NT2/D1 (cell line): ENCODE measurements at places on chromosomes 6 and 20.

GRCh38 chr6:166420351-166420750 lies 37.6 kb upstream of the MPC1 start:
- DNase-seq, result no peak

- DNase-seq, result no peak
Observed at GRCh38 chr20:40446888-40447287, 242.1 kb downstream of the MAFB start.

DNA sequence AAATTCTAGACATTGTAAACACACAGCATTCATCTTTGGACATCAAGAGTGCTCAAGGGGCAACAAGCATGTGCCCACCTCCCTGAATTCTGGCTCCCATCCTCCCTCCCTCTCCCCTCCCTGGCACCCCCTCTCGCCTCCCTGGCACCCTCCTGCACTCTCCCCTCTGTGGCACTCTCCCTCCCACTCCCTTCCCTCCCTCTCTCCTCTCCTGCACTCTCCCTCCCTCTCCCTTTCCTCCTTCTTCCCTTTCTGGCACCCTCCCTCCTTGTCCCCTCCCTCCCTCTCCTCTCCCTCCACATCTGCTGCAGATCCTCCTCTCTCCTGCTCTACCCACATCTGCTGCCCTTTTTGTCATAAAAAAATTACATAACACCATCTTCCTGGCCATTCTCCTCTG lies 113.0 kb upstream of the SLC22A23 start:
- DNase-seq, result no peak

DNA sequence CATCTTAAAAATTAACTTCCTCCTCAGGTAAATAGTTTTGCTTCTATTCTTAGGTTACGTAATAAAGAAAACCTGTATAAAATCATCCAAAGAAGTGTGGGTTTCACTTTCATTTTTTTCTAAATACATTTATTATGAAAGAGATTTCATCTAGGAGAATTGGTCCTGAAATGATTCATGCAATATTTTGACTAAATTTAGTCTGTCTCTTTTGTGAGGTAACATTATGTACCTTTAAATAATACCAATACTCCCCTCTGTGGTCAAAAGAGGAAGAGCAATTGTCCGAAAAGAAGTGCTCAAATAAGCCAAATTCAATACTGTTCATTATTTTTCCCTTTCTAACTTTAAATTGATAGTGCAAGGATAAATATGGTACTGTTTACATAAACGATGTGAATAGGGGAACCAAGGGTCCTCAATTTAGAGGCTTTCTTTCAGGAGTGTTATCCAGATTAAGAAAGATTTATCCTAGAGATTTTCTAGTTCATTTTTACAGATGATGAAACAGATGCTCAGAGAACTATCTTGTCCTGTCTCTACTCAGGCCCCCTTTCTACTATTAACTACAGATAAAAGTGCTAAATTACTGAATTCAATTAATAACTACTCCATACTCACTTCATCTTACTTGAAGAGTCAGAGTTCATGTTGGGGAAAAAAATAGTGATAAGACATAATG lies 26.2 kb downstream of the CYP39A1 start:
- DNase-seq, result no peak

- no peak for DNase-seq
Observed at GRCh38 chr6:127997496-127998164, 96.8 kb upstream of the THEMIS start.

DNA sequence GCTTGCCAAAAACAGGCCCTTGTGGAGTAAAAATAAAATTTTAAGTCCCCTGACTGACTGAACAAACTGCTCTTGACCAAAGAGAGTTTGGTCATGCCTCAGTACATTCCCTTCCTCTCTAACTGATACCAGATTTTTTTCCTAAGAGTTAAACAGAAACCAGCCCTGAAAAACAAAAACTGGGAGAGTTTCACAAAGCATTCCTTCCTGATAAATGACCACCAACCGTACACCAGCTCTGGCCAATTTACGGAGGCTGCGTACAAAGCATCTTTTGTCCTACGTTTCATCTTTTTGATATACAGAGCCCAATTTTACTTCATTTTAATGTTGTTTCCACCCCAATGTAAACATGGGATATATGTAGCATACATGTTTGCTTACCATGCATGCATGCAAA lies 477.4 kb upstream of the HTR1E start:
- DNase-seq, result no peak

- no peak for DNase-seq
Observed at GRCh38 chr6:5511954-5512353, 250.6 kb downstream of the FARS2 start.

- no peak for DNase-seq
Observed at GRCh38 chr20:23479043-23479442, 11.9 kb upstream of the CST8 start.

- no peak for DNase-seq
Observed at GRCh38 chr20:49916146-49917002, 1.0 kb upstream of the SPATA2 start.

- peak; percentile 46 for DNase-seq
Observed at GRCh38 chr6:149863698-149864577, at the start of gene LRP11. TSS of gene LRP11 (minus strand) at chr6:149864359. CDS start at chr6:149864020, 339 bp downstream.

DNA sequence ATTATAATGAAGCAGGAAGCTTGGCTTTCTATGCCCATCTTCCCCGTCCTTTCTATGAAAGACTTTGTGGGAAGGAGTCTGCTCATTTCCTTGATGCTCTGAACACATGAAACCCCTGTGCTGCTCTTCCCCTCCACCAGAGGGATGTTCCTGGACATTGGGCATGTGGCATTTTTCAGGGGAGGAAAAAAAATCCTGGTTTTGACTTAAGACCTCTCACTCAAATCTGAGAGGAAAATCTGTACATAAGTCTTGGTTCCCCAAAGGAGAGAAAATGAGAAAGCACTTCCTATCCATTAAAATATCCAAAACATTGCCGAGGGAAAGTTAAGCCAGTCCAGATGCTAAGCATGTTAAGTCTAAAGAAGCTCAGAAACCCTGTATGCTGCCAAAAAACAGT lies 393.0 kb downstream of the PAX1 start:
- no peak for DNase-seq

DNA sequence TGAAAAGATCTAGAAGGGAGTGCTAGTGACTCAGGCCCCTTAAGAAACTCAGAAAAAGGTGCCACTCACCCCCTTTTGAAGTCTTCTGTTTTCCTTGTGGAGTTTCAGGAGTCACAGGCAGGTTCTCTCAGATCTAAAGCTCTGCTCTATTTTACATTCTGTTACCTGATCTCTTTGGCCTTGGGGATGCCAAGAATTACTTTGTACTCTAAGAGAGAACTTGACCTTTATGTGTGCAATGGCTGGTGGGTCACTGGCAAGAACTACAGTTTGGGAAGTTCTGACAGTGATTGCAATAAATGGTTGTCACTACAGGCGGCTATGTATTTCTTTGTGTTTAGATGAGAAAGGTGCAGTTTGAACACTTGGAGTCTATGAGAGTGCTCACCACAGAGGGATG lies 24.2 kb upstream of the ENPP4 start:
- no peak for DNase-seq

GRCh38 chr20:35436177-35436573 lies 1.9 kb downstream of the GDF5 start:
- DNase-seq, result no peak

GRCh38 chr20:62342910-62343309 lies 24.2 kb downstream of the LAMA5 start:
- no peak for DNase-seq

DNA sequence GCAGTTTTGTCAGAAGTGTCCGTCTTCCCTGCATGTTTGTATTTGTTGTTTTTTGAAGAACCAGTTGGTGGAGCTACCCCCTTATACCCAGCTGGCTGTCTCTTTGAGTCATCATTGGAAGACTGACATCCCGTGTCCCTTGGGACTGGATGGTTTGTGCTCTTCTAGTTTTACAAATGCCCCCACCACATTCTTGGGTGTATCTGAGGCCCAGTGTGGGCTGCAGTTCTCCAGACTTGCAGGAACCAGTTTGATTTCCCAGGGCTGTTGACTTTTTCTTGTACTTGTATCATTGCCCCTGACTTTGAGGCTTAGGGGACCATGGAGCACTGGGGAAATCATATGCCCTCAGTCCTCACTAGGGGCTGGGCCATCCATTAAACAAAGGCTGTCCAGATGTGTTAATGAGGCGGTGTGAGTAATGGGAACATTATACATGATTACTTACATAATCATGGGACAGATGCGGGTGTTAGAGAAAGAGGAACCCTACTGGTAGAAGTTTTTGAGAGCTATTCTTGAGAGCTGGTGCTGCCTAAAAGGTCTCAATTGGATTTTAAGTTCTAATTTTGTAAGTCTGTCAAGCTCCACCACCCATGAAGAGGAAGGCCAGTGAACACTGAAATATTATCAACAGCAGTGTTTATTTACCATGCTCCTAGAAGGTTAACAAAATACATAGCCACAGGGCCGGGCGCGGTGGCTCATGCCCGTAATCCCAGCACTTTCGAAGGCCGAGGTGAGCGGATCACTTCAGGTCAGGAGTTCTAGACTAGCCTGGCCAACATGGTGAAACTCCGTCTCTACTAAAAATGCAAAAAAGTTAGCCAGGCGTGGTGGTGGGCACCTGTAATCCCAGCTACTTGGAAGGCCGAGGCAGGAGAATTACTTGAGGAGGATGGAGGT lies 8.5 kb downstream of the JARID2 start:
- DNase-seq, result no peak

- no peak for DNase-seq
Observed at GRCh38 chr6:34543421-34543820, 12.7 kb downstream of the SPDEF start.

GRCh38 chr20:57078116-57078515 lies 188.3 kb downstream of the BMP7 start:
- no peak for DNase-seq

DNA sequence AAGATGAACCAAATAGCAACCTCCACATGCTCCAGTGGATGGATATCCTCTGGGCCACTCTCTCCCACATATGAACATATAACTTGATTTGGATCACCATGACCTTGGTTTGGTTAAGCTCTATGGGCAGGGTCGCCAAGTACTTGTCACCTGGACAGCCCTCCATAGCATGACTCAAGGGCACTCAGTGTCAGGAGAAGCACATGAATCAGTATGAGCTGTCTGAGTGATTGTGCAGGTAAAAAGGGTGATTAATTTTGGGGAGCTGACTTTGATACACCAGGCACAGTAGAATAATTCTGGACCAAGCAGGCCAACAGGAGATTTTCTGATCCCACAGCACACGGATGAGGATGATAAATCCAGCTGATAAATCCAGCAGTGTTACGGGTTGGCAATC lies 74.4 kb downstream of the OPRM1 start:
- no peak for DNase-seq

DNA sequence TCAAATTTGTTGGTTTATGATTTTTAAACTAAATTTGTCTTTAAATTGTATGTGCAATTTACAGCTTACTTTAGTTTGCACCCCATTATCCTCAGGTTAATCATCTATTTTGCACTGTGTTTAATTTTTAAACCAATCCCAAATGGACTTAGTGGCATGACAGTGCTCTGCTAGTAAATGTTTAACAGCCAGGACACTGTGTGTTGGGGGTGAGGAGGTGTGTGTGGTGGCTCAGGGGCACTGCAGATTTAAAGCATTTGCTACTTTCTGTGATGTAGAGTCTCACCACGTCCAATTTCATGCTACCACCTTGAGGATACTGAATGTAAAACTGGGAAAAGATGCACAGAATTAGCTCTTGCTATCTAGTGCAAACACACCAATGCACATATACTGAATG lies 225.7 kb downstream of the HAO1 start:
- no peak for DNase-seq

DNA sequence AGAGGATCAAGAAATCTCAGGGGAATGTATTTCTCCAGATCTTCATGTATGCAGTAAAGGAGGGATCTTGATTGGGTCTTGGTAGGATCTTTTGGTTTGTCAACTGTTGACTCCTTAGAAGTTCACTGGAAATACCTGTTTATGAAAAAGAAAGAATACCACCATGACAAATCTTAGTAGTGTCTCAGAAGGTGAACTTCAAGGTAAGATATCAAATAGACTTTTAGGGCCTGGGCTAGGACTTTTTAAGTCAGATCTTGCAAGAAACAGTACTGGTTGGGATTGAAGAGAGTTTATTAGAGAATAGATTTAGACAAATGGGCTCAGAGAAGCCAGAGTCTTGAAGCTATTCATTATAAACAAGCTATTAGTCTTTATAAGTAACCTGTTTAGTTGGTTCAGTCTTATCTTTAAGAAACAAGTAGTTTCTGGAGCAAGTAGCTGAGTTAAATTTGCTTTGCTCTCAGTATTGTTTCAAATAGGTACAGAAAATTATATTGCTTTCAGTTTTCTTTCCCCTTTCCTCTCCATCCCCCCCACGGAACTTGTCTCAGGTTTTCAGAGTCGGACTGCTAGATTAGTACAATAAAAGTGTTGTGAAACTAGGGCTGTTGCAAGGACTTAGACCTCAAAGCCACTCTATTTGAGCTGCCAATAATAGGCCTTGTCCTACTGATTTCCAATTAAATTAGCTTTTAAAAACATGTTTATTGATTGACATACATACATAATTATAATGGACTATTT lies 529.1 kb upstream of the CITED2 start:
- no peak for DNase-seq

DNA sequence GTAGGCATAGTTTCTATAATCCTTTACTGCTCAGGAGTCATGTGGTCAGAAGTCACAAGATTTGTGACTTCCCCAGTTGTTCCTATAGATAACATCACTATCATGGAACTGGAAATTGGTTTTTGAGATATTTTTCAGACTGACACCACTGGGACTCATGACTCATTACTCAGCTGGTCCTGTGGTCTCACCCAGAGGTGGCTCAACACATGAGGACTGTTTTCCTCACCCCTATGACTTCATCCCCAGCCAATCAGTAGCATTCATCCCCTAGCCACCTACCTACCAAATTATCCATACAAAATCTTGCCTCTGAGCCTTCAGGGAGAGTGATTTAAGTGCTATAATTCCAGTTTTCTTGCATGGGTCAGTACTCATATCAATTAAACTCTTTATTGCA lies 1217.7 kb downstream of the EPHA7 start:
- no peak for DNase-seq

GRCh38 chr6:129287231-129288177 lies 404.6 kb downstream of the LAMA2 start:
- DNase-seq, result no peak

DNA sequence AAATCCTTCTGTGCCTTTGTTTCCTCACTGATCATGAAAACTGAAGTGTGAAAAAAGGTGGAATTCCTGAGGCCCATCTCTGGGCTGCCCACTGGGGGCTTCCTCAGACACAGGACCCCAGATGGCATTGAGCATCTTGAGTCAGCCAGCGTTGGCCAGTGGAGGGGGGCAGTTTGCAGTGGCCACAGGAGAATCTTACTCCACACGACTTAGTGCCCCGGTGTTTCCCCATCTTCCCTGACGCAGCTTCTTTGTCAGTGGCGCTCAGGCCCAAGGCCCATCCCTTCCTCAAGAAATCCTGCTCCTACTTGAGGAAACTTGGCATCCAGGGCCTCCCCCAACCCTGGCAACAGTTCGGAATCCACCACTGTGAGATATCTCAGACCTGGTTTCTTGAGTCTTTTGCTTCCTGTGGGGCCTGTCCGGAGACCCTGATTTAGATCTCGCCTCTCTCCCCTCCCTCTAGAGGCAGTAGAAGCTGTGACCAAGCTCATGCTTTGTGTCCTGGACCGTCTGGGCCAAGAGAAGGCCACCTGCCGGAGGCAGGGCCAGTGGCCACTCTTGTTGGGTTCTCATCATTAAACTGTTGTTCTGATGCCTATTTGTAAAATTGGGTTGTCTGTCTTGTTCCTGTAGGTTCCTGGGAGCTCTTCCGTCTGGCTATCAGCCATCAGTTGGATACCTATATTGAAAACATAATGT lies 20.2 kb upstream of the DLGAP4 start:
- no peak for DNase-seq

GRCh38 chr20:44583157-44583556 lies 778 bp downstream of the PKIG start:
- DNase-seq, result no peak

- no peak for DNase-seq
Observed at GRCh38 chr6:79215213-79215824, 19.2 kb downstream of the HMGN3 start.
